ENCODE measurements at places on chromosomes 12 and 14. TPM values are rescaled to one million over a fixed set of nuclear protein-coding genes. Genes with fewer than 3 reads are reported as not detected.

DNA sequence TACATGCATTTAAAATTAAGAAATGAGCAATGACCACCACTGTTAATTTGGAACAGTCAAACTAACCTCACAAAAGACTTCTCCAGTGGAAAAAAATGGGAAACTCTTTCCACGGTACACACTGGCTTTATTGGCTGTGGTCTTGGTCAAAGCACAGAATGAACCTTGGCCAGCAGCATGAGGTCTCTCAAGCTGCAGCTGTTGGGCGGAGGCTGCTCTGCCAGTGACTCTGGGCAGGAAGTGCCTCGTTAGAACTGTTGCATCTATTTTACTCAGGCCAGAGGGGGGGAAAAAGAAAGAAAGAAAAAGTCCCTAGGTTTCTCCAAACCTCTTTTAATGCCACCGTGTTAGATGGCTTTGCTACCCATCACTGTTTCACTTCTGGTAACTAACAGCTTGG, 279.8 kb upstream of the DIO2 start:
- DNase-seq: no peak

GRCh38 chr14:86084097-86084496, 554.2 kb downstream of the FLRT2 start:
- DNase-seq: no peak

- no peak for DNase-seq
Measured at GRCh38 chr14:75645056-75645455, 15.6 kb downstream of the ERG28 start.

DNA sequence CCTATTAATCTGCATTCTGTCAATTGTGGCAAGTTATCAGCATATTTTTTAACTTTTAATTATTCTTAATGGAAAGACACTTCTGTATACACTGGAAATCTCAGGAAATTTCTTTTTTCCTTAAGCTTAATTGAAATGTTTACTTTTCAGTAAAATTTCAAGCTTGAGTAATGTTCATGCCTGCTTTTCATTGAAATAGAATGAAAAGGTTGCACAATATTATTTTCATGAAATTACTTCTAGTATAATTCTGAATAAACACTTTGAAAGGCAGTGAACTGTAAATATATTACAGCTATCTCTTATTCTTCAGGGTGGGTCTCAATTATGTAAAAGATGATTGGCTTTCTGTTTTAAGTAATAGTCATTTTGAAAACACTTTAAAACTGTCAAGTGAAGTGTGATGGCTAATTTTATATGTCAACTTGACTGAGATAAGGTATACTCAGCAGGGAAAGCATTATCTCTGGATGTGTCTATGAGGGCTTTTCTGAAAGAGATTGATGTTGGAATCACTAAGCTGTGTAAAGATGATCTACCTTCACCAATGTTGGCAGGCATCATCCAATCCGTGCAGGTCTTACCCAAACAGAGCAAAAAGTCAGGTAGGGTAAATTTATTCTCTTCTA, 29.9 kb downstream of the CLEC2D start:
- DNase-seq: no peak

DNA sequence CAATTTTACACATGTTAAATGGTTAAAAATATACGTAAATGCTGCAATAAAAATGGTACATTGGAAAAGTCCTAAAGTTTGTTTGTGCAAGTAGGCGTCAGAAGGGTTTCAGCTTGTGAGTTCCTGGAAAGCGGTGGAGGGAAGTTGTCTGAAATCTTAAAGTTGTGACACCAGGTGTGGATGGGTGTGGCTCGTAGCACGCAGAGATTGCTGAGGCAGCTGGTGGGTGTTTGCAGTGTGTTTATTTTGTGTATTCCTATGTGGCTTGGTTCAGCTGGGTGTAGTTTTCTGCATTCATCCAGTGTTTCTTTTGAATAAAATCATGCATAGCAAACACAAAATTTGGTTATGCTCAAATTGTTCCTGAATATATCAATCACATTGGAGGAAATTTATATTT, 136.8 kb upstream of the TBX3 start:
- no peak for DNase-seq

GRCh38 chr12:3564411-3564810, 73.4 kb downstream of the PRMT8 start:
- no peak for DNase-seq

GRCh38 chr12:59030415-59030814, 110.1 kb upstream of the LRIG3 start:
- no peak for DNase-seq

DNA sequence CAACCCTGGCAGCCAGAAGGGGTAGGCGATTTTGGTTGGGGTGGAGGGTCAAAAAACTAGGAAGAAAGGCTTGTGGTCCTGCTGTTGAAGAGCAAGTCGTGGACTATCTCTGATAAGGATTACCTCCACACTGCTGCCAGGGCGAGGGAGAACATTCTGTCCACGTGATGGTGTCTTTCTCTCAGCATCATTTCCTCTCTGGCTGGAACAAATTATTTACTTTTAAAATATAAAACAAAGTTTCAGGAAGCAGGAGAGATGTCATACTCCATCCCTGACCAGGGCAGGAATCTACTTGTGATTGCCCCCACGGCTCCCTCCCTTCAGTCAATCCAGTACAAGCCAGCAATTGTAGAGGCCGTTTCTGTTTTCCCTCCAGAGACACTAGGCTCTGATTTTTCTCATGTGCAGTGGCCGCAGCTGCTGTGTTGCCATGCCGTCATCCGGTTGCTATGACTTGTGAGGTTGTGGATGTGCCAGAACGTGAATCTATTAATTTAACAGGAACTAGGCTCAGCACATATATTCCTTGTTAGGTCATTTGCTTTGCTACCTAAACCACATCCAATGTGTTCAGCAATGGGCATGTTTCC, 61.5 kb upstream of the PTGR2 start:
- no peak for DNase-seq

GRCh38 chr14:26934151-26934550, 336.3 kb upstream of the NOVA1 start:
- no peak for DNase-seq

DNA sequence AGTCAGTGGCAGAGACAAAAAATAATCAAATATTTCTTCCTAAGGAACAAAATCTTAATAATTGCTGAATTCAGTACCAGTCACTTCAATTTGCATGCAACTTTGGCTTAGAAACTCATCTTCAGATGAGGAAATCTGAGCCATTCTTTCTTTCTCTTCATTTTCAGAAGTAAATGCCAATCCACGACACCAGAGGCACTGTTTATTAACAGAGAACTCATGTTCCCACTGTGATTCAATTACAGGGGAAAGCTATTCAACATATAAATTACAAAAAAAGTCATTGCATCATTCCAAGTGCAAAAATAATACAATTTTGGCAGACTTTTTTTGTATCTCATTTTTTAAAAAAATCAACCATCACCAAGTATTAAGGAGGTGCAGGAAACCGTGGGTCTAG, 816.1 kb upstream of the TMEM132C start:
- DNase-seq: no peak

DNA sequence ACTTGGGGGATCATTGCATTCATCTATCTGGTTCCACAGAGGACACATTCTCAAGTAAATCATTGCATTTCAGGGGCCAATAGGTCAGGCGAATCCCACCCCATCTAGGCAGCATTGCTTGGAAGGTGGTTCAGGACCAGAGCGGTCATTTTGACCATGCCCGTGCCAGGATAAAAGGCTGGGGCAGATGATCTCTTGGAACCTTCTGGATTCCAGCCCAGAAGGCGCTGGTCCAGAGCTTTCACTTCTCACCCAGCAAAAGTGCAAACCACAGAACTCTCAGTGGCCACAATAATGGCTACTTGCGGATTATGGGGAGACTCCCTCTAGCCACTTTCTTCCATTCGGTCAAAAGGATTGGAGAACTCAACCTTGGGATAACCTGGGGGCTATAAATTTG, 595 bp upstream of the KRT85 start:
- DNase-seq: no peak

DNA sequence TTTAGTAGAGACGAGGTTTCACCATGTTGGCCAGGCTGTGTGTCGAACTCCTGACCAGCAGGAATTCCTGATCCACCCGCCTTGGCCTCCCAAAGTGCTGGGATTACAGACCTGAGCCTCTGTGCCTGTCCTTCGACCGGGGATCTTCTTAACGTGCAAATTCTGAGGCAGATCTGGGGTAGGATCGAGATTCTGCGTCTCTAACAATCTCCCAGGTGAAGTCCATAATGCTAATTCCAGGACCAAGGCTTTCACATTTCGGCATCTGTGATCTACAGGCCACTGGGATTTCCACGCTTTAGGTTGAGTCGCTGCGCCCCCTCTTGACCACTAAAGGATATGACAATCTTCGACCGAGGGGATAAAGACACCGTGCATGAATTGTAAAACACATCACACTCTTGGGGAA, 24.8 kb downstream of the FOS start:
- DNase-seq: no peak

The SAMD15 gene
- total RNA-seq: 0.84 TPM

The ISCU gene
- total RNA-seq: 260 TPM

The IFNG gene
- total RNA-seq: not detected

The SPIC gene
- not detected for total RNA-seq

The FOXM1 gene
- total RNA-seq: 0.09 TPM
